T-helper 1 cell (primary cell): ENCODE measurements at places on chromosomes 16 and 17.
A peak's percentile ranks its signal among the peaks of the same experiment; 100 is the strongest.

DNA sequence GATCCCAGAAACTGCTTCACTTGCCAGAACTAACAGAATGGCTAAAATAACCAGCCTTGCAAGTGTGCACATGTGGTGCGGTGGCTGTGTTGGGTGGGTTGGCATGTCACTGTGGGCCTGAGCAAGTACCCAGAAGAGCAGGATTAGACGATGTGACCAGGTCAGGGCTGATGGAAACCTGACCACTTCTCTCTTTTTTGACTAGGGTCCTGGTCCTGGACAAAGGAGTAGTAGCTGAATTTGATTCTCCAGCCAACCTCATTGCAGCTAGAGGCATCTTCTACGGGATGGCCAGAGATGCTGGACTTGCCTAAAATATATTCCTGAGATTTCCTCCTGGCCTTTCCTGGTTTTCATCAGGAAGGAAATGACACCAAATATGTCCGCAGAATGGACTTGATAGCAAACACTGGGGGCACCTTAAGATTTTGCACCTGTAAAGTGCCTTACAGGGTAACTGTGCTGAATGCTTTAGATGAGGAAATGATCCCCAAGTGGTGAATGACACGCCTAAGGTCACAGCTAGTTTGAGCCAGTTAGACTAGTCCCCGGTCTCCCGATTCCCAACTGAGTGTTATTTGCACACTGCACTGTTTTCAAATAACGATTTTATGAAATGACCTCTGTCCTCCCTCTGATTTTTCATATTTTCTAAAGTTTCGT, 16.7 kb downstream of the ANKRD40 start:
- no peak for DNase-seq

- no peak for DNase-seq
Measured at GRCh38 chr17:343211-343610, 9.4 kb downstream of the RPH3AL start.

- DNase-seq: no peak
Measured at GRCh38 chr16:87728026-87728425, 37.8 kb downstream of the KLHDC4 start.

GRCh38 chr16:85642762-85643358, 29.7 kb downstream of the GSE1 start:
- DNase-seq: no peak

DNA sequence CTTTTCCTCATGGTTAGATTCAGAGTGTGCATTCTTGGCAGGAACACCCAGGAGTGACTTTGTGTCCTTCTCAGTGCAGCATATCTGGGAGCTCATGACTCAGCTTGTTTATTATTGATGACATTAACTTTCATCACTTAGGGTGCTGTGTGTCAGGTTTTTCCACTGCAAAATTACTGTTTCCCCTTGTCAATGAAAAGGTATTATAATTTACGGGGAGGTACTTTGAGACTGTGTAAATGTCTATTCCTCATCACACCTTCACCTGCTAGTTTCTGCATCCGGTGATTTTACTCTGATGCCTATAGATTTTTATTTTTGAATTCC, 50.5 kb downstream of the WWP2 start:
- DNase-seq: no peak

DNA sequence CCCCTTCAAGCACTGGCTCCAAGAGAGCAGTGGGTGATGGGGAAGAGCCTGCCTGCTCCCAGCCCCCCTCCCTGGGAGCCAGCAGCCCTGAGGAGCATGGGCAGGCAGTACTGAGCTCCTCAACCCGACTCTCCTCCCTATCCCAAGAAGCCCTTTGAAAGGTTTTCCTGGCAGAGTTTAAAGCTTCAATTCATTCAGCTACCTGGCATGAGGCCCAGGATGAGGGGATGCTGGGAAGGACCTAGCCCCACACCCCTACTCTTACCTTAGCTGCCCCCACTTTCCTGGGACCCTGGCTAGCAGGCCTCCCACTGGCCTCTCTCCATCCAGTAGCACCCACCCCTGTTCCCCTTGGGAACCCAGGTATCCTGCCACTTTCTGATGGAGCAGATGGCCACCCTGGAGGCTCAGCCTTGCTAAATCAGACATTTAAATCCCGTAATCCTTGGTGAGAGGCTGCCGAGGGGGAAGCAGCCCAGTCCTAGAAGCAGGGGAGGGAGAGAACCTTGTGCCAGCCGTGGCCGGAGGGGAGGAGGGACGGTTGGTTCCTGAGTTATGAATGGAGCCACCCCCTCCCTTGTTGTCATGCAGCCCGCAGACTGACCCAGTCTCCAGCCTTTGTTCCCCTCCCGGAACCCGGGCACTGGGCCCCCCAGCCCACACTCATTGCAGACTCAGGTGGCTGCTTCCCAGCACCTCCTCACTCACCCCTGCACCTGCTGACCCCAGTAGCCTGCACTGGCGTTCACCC, 17.1 kb downstream of the ATP1B2 start:
- DNase-seq: no peak

GRCh38 chr16:67514382-67514828, 14.2 kb upstream of the RIPOR1 start:
- peak; percentile 78 for DNase-seq

DNA sequence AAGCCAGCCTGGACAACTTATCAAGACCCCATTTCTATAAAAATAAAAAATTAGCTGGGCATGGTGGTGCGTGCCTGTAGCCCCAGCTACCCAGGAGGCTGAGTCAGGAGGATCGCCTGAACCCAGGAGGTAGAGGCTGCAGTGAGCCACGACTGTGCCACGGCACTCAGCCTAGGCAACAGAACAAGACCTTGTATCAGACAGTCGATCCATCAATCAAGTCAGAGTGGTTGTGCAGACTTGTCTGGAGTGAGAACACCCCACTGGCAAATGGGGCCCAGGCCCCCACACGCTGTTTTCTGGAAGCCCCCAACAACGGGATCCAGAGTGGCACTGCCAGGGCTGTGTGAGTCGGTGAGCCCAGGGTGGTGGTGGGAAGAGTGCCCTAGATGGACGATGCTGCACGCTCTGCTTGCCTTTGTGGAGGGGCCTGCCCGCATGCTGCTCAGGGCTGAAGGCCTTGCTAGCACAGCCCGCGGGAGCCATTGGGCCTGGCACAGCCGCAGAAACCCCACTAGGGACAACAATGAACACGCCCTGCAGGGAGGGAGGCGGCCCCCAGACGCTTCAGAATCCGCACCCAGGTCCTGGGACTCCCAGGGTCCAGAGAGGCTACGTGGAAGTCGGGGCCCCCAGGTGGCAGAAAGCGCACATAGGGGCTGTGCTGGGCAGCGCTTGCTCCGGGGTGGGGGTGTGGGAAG, 80.1 kb upstream of the GNG13 start:
- DNase-seq: no peak

- DNase-seq: no peak
Measured at GRCh38 chr17:44317545-44317944, 7.1 kb downstream of the SLC25A39 start.

DNA sequence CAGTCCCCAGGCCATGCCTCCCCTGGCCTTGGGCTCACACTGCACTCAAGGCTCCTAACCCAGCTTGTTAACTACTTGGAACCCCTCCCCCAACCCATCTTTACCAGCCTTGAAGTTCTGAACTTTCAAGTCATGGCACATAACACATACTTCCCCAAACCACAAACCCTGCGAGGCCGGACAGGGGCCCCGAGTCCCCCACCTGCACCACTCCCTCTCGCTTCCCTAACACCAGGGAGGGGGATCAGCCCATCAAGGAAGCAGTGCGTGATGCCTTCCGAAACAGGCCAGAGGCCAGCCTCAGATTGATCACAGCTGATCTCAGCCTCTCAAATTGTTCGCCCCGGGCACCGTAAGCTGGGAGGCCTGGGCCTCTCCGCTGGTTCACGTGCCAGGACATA, 3.0 kb upstream of the NLRC3 start:
- DNase-seq: no peak

DNA sequence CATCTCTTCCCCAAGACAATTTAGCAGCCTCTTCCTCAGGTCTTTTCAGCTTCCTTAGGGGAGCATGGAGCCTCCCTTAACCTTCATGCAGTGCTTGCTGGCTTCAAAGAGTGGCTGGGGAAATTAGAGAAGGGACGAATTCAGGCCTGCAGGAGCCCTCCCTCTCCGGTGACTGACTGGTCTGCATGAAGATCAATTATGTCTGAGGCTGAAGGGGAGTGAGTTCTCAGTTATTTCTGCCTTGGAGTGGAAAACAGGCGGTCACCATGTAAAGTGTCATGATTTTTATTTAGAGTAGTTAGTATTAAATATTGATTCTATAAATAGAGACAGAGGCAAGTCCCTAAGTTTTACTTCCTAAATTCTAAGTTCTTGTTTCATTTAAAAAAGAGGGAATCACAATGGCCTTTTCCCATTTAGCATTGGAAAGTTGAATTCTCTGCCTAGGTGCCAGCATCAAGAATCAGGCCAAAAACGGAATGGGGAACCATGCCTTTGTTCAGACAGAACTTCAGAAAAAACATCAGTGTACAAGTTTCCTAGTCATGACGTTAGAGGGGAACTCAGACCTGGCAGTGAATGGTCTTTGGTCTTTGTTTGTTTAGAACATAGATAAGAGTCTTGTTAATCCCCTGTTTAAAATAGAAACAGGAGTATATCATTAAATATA, 4.4 kb downstream of the GABARAPL2 start:
- no peak for DNase-seq

DNA sequence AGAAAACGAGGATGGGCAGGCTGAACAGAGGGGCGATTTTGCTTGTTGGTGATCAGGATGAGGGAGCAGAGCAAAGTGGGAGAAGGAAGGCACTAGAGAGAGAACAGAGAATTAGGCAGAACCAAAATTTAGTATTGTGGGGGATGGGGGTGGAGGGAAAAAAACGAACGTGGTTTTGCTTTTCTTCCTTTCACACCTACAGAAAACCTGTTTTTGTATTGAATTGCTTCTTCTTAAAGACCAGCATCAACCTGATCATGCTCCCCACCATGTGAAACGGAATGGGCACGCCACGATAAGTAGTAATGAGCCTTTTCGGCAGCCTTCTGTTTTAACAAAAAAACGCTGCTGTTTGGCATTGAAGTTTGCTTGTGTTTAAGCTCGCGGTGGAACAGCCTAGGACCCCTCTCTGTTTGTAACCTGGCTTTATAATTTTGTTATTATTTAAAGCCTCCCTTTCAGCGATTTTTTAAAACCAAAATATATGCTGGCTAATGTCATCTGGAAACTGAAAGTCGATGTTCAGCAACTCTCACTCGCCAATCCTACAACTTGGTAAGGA, 36.8 kb downstream of the ERCC4 start:
- DNase-seq: no peak

- DNase-seq: no peak
Measured at GRCh38 chr17:35536664-35537171, 760 bp downstream of the SLFN12L start.

DNA sequence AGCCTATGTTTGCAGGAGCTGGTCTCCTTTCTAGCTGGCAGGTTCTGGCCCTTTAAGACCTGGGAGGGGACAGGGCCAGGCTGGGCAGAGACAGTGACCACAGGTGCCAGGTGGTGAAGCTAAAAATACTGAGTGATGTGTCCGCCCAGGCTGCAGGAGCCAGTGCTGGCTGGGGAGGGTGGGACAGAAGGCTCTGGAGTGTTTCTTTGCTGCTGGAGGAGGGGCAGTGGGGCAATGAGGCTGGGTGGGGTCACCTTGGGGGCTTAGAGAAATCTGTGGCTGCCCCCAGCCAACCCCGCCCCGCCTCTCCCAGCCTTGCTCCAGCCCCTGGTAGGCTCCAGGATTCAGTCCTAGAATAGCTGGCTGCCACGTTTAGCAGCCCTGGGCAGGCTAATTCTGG, 30.4 kb upstream of the SBK1 start:
- no peak for DNase-seq

GRCh38 chr17:4950075-4950745, 709 bp upstream of the ENO3 start:
- DNase-seq: no peak

GRCh38 chr17:60863892-60864707, 186.4 kb downstream of the BCAS3 start:
- no peak for DNase-seq

- DNase-seq: no peak
Measured at GRCh38 chr17:32288615-32289014, 23.0 kb downstream of the RHBDL3 start.

- no peak for DNase-seq
Measured at GRCh38 chr16:19760356-19761060, 42.4 kb downstream of the IQCK start.

DNA sequence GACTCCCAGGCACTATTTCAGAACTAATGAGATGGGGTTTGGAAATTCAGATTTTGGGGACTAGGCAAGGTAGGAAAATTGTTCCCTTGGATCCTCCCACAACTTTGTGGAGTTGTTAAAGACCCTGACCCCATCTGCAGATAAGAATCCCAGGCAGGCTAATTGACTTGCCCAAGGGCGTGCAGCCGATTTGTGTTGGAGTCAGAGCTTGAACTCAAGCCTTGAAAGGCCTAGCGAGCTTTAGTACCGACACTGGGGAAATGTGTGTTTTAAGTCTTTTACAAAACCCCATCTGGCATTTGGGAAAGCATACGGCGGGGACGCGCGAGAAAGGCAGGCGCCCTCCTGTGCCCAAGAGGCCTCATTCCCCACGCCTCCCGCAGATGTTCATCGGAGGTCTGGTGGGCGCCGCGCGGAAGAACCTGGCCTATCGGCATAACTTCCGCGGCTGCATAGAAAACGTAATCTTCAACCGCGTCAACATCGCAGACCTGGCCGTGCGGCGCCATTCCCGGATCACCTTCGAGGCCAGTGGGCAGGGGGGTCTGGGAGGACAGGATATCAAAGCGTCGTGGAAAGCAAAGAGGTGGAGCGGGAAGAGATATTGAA, 4.3 kb downstream of the CNTNAP1 start:
- no peak for DNase-seq

DNA sequence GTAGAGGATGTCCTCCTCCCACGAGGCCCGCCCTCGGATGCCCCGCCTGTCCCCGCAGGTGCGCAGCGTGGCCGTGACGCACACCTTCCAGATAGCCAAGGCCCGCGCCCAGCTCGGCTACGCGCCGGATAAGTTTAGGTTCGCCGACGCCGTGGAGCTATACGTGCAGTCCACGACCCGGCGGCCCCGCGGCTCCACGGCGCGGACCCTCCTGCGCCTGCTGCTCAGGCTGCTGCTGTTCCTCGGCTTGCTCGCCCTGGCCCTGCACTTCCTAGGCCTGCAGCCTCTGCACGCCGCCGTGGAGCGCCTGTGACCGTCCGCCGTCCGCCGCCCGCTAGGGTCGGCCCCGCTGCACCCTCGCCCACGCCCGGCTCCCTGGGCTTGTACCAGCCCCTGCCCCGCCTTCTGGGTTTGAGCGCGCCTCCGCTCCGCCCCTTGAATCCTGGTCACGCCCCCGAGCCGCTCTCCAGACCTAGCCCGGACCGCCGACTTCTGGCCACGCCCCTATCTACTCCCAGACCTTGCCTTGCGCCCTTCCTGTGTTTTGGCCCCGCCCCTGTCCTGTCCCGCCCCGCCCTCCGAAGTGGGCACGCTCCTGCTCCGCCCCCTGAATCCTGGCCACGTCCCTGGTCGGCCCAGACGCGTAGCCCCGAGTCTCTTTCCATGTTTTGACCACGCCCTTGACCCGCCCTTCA, 15.8 kb upstream of the EEF2K start:
- DNase-seq: peak; percentile 92
